Breast epithelium (tissue), 4 donors: ENCODE measurements at places on chromosomes 13 and 19.

GRCh38 chr13:84749126-84749525 is 866.9 kb upstream of the SLITRK1 start:
- no peak overlapping the region for H3K27ac ChIP-seq
- DNase-seq, result no peak
- no peak overlapping the region for H3K4me3 ChIP-seq
- no peaks in the 10 kb centered on the region for H3K36me3 ChIP-seq
- no peaks in the 10 kb centered on the region for H3K4me1 ChIP-seq
- no peaks in the 10 kb centered on the region for H3K27me3 ChIP-seq

GRCh38 chr13:59677966-59678814 is 485.5 kb downstream of the DIAPH3 start:
- H3K27ac ChIP-seq, result no peak overlapping the region
- no peaks in the 10 kb centered on the region for H3K36me3 ChIP-seq
- DNase-seq, result no peak

DNA sequence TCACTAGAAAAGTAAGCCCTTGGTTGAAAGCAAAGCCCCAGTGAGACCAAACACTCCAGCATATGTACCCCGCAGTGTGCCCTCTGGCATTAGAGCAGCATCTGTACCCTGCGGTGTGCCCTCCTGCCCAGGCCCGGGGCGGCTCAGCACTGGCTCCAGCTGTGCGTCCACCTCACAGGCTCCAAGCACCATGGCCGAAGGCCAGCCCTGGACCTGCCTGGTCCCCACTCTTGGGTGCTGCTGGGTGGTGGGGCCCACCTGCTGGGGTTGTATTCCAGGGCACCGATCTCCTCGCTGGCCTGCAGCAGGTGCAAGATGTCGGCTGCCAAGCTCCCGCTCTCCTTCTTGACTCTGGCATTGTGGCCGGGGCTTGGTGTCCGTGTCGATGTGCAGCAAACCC is 230.2 kb downstream of the TUBA3C start:
- no peaks in the 10 kb centered on the region for H3K27me3 ChIP-seq
- no peak for DNase-seq
- no peak overlapping the region for H3K4me3 ChIP-seq
- H3K27ac ChIP-seq, result no peak overlapping the region
- H3K36me3 ChIP-seq, result no peaks in the 10 kb centered on the region

- H3K27me3 ChIP-seq, result no peaks in the 10 kb centered on the region
- H3K4me3 ChIP-seq, result no peak overlapping the region
- no peak overlapping the region for H3K27ac ChIP-seq
- H3K36me3 ChIP-seq, result peaks cover 5% of the 10 kb centered on the region
- no peak for DNase-seq
These were observed 117.1 kb downstream of the STARD13 start for GRCh38 chr13:33168321-33168960.

DNA sequence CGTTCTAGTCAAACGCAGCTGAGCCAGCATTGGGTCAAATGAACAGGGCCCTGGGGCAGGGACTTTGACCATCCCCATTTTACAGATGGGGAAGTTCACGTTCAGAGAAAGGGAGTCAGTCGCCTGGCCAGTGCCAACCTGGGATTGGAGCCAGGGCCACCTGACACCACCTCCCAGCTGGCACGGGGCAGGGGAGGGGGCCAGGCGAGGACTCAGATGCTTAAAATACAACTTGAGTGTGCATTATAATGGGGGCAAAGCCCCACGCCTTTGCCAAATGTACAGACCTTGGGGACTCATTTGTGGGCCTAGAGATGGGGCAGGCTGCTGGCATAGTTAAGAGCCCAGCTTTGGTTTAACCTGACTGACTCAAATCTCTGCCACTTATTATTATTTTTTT is 14.6 kb downstream of the PRR12 start:
- no peak overlapping the region for H3K4me3 ChIP-seq
- no peak for DNase-seq
- H3K27ac ChIP-seq, result no peak overlapping the region

- no peak overlapping the region for H3K4me3 ChIP-seq
- no peak overlapping the region for H3K27ac ChIP-seq
- no peaks in the 10 kb centered on the region for H3K36me3 ChIP-seq
- H3K4me1 ChIP-seq, result no peaks in the 10 kb centered on the region
- H3K27me3 ChIP-seq, result no peaks in the 10 kb centered on the region
These were observed 30.3 kb downstream of the RASA3 start for GRCh38 chr13:114102131-114102520.

- no peaks in the 10 kb centered on the region for H3K4me1 ChIP-seq
- no peak overlapping the region for H3K27ac ChIP-seq
- no peaks in the 10 kb centered on the region for H3K27me3 ChIP-seq
- no peak overlapping the region for H3K4me3 ChIP-seq
These were observed 9.1 kb downstream of the MYDGF start for GRCh38 chr19:4660993-4661392.

DNA sequence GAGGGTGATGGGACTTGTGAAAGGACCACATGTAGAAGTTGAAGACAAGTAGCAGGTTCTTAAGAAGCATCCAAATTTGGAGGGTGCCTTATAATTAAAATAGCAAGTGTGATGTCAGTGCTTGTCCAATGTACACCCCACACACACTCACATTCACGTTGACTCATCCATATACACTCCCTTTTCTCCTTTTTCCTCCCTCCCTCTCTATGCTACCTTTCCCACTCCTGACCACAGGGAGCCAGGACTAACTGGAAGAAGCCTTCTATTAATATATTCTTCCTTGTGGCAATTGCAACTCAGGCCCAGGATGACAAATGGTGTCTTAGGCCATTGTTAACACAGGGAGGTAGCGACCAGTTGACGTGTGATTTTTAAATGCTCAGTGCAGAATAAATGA is 16.3 kb upstream of the GPR183 start:
- H3K4me3 ChIP-seq, result no peak overlapping the region
- H3K27me3 ChIP-seq, result no peaks in the 10 kb centered on the region
- peak overlapping the region; percentile 67 for H3K27ac ChIP-seq
- no peaks in the 10 kb centered on the region for H3K36me3 ChIP-seq
- DNase-seq, result no peak
- H3K4me1 ChIP-seq, result no peaks in the 10 kb centered on the region

DNA sequence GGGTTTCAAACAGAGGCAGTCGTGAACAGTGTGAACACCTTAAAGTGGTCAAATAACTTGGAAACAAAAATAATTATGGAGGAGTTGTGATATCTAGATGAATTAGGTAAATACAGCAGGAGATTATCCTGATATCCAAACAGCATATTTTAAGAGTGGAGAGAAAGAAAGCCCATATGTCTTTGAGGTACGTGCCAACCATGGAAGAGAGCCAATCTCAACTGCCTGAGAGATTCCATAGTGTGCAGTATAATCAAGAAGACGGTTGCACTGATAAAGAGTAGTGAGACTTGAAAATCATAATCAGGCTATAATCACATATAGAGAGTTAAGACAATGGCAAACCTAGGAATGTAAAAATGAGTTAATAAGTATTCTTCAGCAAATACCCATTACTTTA is 472.8 kb upstream of the SLITRK5 start:
- H3K4me3 ChIP-seq, result no peak overlapping the region
- no peak for DNase-seq
- no peaks in the 10 kb centered on the region for H3K4me1 ChIP-seq
- H3K27me3 ChIP-seq, result no peaks in the 10 kb centered on the region
- no peak overlapping the region for H3K27ac ChIP-seq

DNA sequence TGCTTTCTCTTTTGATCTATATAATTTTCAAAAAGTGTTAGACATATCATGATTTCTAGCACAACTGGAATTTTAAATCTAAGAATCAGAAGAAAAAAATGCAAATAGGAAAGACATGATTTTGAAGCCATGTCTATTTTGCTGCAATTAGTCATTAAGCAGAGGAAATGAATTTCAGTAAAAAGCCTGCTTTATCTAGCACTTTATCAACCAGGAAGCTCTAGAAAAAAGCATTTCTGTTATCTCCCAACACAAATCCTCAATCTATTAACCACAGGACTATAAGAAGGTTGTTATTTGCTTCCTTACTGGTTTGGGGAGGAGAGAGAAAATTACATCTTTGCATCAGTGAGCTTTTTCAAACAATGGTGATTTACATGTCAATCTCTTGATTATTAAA is 716.7 kb downstream of the DIAPH3 start:
- DNase-seq, result no peak
- no peak overlapping the region for H3K4me3 ChIP-seq
- H3K27ac ChIP-seq, result no peak overlapping the region

- H3K27me3 ChIP-seq, result no peaks in the 10 kb centered on the region
- H3K4me3 ChIP-seq, result peak overlapping the region; percentile 89
- no peaks in the 10 kb centered on the region for H3K4me1 ChIP-seq
- H3K36me3 ChIP-seq, result no peaks in the 10 kb centered on the region
- peak; percentile 35 for DNase-seq
These were observed 569 bp upstream of the MCF2L start for GRCh38 chr13:112968380-112968909.

DNA sequence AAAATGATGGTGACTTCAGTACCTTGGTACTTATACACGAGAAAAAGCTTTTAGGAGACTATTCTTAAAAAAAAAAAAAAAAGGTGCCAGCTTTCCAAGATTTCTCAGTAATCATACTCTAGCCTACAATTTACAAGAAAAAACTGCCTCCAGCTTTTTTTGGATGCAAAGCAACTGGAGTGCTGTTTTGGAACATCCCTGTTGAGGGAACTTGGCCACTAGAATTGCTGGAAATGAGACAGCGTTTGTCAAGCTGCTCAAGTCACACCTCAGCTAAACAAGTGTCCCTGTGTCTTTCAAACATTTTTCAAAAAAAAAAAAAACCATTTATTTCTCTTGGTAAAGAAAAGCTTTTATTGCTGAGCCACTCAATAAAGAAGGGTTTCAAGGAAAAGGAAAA is 413.1 kb upstream of the ARGLU1 start:
- no peaks in the 10 kb centered on the region for H3K27me3 ChIP-seq
- H3K4me1 ChIP-seq, result no peaks in the 10 kb centered on the region
- no peak overlapping the region for H3K4me3 ChIP-seq
- H3K27ac ChIP-seq, result no peak overlapping the region
- H3K36me3 ChIP-seq, result no peaks in the 10 kb centered on the region
- DNase-seq, result no peak

DNA sequence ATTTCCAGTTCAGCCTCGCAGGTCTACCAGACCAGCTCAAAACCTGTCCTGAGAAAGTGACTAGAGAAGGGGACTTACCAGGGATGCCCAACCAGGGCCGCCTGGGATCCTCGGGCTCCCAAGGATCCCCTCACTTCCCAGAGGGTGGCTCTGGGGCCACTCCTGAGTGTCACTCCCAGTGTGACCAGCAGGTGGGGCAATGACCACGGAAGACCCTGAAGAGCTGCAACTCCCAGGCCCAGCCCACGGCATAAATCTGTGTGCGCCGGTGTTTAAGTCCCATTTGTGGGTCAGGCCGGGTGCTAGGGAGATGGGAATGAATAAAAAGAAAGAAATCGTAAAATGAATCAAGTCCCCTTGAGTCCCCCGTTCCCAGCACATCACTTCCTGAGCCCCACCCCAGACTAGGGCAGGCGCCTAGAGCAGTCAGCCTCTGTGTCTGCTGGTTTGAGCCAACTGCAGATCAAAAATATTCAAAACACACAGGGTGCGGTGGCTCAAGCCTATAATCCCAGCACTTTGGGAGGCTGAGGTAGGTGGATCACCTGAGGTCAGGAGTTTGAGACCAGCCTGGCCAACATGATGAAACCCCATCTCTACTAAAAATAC is 10.7 kb downstream of the PTGIR start:
- no peaks in the 10 kb centered on the region for H3K27me3 ChIP-seq
- H3K4me3 ChIP-seq, result no peak overlapping the region
- no peak overlapping the region for H3K27ac ChIP-seq

GRCh38 chr19:13665125-13665905 is 99.0 kb upstream of the MRI1 start:
- peaks cover 2% of the 10 kb centered on the region for H3K27me3 ChIP-seq
- H3K36me3 ChIP-seq, result no peaks in the 10 kb centered on the region
- no peak overlapping the region for H3K4me3 ChIP-seq
- H3K27ac ChIP-seq, result no peak overlapping the region
- DNase-seq, result no peak
- no peaks in the 10 kb centered on the region for H3K4me1 ChIP-seq

- no peak overlapping the region for H3K27ac ChIP-seq
- peak; percentile 19 for DNase-seq
- no peak overlapping the region for H3K4me3 ChIP-seq
- H3K27me3 ChIP-seq, result no peaks in the 10 kb centered on the region
- H3K36me3 ChIP-seq, result no peaks in the 10 kb centered on the region
- no peaks in the 10 kb centered on the region for H3K4me1 ChIP-seq
These were observed 163.2 kb downstream of the TEX29 start for GRCh38 chr13:111483621-111483987.

DNA sequence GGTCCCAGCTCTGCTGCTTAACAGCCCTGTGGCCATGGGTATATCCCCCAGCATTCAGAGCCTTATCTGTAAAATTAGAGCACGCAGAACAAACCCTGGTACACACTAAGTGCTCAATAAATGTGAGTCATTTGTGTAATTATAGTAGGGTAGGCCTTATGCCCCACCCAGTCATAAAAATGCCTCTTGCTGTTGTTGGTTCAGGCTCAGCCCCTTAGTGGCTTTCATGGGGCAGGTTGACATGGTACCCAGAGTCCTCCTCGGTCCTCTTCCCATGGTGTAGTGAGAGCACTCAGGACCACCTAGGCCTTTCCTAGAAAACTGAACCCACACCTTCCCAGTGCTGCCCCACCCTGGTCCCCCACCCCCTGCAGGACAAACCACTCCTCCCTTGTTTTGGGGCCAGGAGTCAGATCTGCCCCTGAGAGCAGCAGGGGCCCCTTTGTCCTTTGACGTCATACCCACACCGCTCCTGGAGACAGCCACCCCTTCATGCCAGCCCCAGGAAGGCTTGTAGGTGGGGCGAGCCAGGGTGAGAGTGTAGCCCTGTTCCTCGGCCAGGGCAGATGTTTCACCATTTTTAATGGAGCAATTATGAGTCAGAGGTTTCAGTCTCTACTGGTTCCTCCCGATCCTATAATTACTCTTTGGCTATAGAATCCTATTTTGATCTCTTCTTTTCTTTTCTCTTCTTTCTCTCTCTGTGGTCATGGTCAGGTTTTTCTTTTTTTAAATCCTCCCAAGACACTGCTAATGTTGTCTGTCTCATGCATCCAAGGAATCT is 36.8 kb downstream of the ACTN4 start:
- H3K4me3 ChIP-seq, result no peak overlapping the region
- H3K4me1 ChIP-seq, result peaks cover 27% of the 10 kb centered on the region
- H3K27ac ChIP-seq, result peak overlapping the region; percentile 99
- H3K36me3 ChIP-seq, result no peaks in the 10 kb centered on the region
- DNase-seq, result peak; percentile 78

GRCh38 chr13:110475117-110475516 is 86.4 kb downstream of the RAB20 start:
- no peaks in the 10 kb centered on the region for H3K36me3 ChIP-seq
- H3K4me3 ChIP-seq, result no peak overlapping the region
- H3K27ac ChIP-seq, result no peak overlapping the region

GRCh38 chr19:51600940-51601580 is 29.1 kb downstream of the SIGLEC5 start:
- no peaks in the 10 kb centered on the region for H3K36me3 ChIP-seq
- no peak for DNase-seq
- H3K27ac ChIP-seq, result no peak overlapping the region
- no peaks in the 10 kb centered on the region for H3K4me1 ChIP-seq
- H3K4me3 ChIP-seq, result no peak overlapping the region
